ENCODE measurements at places on chromosomes 3 and 15. TPM values are rescaled to one million over a fixed set of nuclear protein-coding genes. Genes with fewer than 3 reads are reported as not detected.

DNA sequence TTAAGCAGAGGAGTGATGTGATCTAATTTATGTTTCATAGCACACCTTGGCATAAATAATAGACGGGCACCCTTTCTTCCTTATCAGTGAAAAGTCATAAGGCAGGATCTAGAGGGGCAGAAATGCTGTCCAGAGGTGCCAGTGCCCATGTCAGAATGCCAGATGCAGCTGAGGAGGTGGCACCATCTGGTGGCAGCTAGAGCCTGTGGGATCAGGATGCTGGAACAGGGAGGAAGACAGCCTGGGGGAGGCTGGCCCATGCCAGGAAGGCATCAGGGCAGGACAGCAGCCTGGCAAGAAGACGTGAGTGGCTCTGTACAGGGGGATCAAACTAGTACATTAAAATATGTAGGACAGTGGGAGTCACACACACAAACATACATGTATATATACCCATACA is 16.5 kb downstream of the MYH15 start:
- no peak overlapping the region for H3K27ac ChIP-seq
- H3K36me3 ChIP-seq: no peaks in the 10 kb centered on the region
- no peak overlapping the region for H3K4me3 ChIP-seq

DNA sequence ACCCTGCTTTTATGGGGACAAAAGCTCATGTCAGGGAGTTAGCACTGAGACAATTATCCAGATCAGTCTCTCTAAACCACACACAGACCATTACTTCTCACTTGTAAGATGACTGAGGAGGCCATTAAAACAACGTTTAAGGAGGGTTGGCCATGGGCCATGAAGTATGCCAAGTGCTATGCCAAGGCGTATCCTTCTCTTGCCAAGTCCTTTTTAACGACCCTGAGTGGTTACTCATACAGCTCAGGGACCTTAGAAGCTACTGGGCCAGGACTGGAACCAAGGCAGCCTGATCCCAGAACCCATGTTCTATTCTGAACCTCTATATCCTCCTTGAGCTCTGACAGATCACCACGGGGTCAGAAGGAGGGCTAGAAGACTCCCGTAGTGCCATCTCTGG is 50.0 kb downstream of the NMNAT3 start:
- no peaks in the 10 kb centered on the region for H3K27me3 ChIP-seq
- no peak for DNase-seq
- H3K36me3 ChIP-seq: no peaks in the 10 kb centered on the region
- H3K4me1 ChIP-seq: no peaks in the 10 kb centered on the region

DNA sequence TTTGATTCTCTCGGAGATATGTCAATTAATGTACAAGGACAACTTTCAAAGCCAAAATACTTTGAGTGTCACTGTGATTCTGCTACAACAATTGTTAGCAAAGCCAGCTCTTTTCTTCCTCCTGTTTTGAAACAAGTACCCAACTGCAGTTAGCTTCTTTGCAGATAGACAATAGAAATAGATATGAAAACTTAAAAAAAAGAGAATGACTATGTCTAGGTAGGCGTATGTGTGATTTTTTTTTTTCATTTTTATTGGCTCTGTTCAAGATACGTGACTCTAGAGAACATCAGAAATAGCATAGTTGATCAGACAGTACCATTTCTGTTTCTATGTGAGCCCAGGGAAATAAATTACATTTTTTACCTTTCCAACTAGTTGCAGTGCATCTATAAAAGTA is 142.9 kb upstream of the CNTN4 start:
- H3K4me3 ChIP-seq: no peak overlapping the region
- H3K4me1 ChIP-seq: no peaks in the 10 kb centered on the region
- no peak for DNase-seq
- no peak overlapping the region for H3K27ac ChIP-seq

BNC1 gene
- 24.3 TPM for total RNA-seq
